ENCODE measurements at places on chromosomes 6 and 20. TPM values are rescaled to one million over a fixed set of nuclear protein-coding genes. Genes with fewer than 3 reads are reported as not detected.

The STK4 gene
- total RNA-seq, result 52.7 TPM

The SYNE1 gene
- total RNA-seq, result 15.5 TPM

The TAP1 gene
- total RNA-seq, result 12.3 TPM

The TEAD3 gene
- total RNA-seq, result 17.0 TPM

The AGER gene
- 18.8 TPM for total RNA-seq

The UBD gene
- not detected for total RNA-seq

The LTA gene
- not detected for total RNA-seq

The TP53TG5 gene
- total RNA-seq, result 0.69 TPM

The GSTA1 gene
- not detected for total RNA-seq

The AARS2 gene
- 26.8 TPM for total RNA-seq

The DEFB125 gene
- not detected for total RNA-seq

The SPATA25 gene
- 2.0 TPM for total RNA-seq

The DCBLD1 gene
- 1.5 TPM for total RNA-seq

The RIMS1 gene
- total RNA-seq, result 0.50 TPM

The HINT3 gene
- total RNA-seq, result 15.0 TPM

The LAMA2 gene
- total RNA-seq, result 2.2 TPM

The PSMB9 gene
- total RNA-seq, result 4.3 TPM

The SEMG1 gene
- 2.1 TPM for total RNA-seq

The MDFI gene
- total RNA-seq, result 346 TPM

The DSP gene
- 0.46 TPM for total RNA-seq

The MACROD2 gene
- total RNA-seq, result 1.0 TPM

The C6orf132 gene
- total RNA-seq, result 0.04 TPM

The POPDC3 gene
- 0.62 TPM for total RNA-seq

The SMPD2 gene
- total RNA-seq, result 11.6 TPM

The OR12D2 gene
- not detected for total RNA-seq

The TPD52L1 gene
- total RNA-seq, result 2.0 TPM

The C6orf163 gene
- total RNA-seq, result 2.1 TPM

The ELOVL5 gene
- total RNA-seq, result 98.5 TPM

The RAET1G gene
- not detected for total RNA-seq

The PTGIS gene
- total RNA-seq, result not detected

The ADGRF1 gene
- not detected for total RNA-seq

The YIPF3 gene
- 75.1 TPM for total RNA-seq

The FOXS1 gene
- not detected for total RNA-seq

The LST1 gene
- total RNA-seq, result not detected

The TBC1D7 gene
- total RNA-seq, result 34.2 TPM

The ENPP5 gene
- total RNA-seq, result not detected

The FABP7 gene
- 1.2 TPM for total RNA-seq

The RAD21L1 gene
- total RNA-seq, result not detected

The REPS1 gene
- 63.4 TPM for total RNA-seq

The BAG2 gene
- total RNA-seq, result 21.4 TPM

The TAGAP gene
- total RNA-seq, result 0.11 TPM

The DUSP15 gene
- 0.31 TPM for total RNA-seq

The TUBB2B gene
- total RNA-seq, result 158 TPM

The SOBP gene
- 3.3 TPM for total RNA-seq

The KIF25 gene
- 0.39 TPM for total RNA-seq

The DDR1 gene
- total RNA-seq, result 57.9 TPM

The KATNA1 gene
- total RNA-seq, result 28.3 TPM

The PPARD gene
- total RNA-seq, result 15.4 TPM

The TDP2 gene
- 31.4 TPM for total RNA-seq

The CLPSL1 gene
- not detected for total RNA-seq

The SASH1 gene
- total RNA-seq, result 19.2 TPM
